ENCODE measurements at places on chromosomes 3 and 15.
A peak's percentile ranks its signal among the peaks of the same experiment; 100 is the strongest.

- DNase-seq = no peak
These were observed 103.8 kb downstream of the IQCH start for GRCh38 chr15:67358391-67358790.

DNA sequence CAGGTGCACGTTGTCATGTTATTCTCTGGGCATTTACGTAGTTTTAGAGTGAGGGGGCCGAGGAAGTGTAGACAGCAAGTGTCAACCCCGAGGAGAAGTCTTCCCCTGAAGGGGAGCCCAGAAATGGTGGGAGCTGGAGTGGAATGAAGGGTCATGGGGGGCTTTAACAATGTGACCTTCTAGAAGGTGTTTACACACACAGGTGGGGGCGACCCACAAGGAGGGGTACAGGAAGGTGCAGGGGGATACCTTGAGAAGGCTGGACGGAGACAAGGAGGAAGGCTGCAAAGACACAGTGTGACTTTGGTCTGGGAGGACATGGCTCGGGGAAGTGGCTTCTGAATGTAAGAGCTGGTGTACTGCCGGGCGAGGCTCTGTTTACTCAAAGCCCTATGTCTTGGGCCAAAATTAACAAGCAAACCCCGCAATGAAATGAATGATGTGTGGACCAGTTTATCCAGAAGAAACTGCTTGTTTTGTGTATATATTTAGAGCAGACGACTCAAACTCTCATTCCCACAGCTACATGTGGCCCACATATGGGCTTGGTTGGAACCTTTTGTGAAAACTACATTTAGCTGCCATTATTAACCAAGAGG lies 18.7 kb downstream of the TRPM1 start:
- DNase-seq = no peak

GRCh38 chr3:60650171-60650570 lies 601.1 kb downstream of the FHIT start:
- no peak for DNase-seq

DNA sequence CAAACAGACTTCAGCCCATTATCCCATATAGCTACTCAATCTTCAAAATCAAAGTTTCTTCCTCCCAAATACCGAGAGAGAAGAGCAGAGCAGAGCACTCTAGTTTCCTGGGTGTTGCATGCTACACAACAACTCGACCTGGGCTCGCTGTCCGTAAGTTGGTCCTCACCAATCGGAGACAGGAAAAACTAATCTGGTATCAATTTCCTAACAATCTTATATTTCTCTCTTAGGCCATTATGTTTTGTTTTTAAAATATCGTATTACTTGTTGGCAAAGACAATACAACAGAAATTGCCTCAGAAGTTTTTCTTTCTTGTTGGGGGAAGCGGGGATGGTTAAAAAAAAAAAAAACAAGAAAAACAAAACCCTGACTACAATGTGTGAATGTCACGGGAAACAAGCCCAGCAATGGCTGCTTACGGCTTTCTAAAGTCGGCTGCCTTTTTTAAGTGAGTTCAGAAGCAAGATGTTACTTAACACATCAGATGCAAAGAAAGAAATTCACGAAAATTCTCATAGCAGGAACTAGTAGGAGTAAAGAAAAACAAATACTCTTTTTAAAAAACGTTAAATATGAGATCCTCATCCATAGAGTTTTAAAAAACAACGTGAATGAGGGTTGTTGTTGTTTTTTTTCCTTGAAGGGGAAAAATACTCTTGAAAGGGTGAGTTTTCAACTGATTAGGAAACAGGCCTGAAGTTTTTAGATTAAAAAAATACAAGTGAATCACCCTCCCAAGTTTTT lies 1.9 kb downstream of the VGLL4 start:
- DNase-seq = peak; percentile 64

DNA sequence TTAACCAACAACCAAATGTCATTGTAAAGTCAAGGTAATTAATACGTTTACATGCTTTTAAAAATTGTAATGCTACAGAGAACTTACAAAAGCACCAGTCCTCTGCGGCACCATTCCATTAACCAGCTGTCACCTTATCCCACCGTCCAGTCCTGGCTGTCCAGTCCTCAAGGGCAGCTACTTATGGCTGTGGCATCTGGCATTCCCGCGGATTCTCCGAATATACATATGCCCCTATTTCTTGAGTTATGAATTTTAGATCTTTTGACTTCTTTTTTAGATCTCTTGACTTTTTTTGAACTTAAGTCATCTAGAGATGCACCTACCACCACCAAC lies 382 bp upstream of the POMGNT2 start:
- peak; percentile 2 for DNase-seq

- no peak for DNase-seq
These were observed 36.2 kb downstream of the HOMER2 start for GRCh38 chr15:82916161-82916952.

All from HCEC 1CT (cell line).